Caudate nucleus (tissue), 63 donors: ENCODE measurements at places on chromosomes 1 and 21.

- no peak for DNase-seq
These were observed 124.3 kb downstream of the DISC1 start for GRCh38 chr1:231750818-231751362.

- no peak for DNase-seq
These were observed 69.6 kb downstream of the LACTBL1 start for GRCh38 chr1:22903113-22903512.

- DNase-seq: no peak
These were observed 33.0 kb upstream of the ZBTB8B start for GRCh38 chr1:32431736-32432400.

- no peak for DNase-seq
These were observed 17.4 kb upstream of the GJA9 start for GRCh38 chr1:38898653-38899230.

DNA sequence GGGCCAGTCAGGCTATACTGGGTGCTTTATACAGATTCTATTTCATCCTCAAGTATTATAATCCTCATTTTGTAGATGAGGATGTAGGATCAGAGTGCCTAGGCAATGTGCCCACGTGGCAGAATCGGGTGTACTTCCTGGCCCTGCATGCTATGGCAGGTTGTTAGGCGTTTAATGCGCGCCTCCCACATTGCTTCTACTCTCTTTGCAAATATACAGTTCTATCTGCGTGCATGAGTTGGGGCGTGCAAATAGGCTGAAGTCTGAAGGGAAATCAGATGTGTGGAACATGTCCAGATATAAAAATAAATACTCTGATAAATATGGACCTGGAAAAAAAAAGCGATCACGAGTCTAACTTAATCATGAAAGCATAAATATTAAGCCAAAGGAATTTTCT lies 194.7 kb upstream of the FMN2 start:
- DNase-seq: no peak

DNA sequence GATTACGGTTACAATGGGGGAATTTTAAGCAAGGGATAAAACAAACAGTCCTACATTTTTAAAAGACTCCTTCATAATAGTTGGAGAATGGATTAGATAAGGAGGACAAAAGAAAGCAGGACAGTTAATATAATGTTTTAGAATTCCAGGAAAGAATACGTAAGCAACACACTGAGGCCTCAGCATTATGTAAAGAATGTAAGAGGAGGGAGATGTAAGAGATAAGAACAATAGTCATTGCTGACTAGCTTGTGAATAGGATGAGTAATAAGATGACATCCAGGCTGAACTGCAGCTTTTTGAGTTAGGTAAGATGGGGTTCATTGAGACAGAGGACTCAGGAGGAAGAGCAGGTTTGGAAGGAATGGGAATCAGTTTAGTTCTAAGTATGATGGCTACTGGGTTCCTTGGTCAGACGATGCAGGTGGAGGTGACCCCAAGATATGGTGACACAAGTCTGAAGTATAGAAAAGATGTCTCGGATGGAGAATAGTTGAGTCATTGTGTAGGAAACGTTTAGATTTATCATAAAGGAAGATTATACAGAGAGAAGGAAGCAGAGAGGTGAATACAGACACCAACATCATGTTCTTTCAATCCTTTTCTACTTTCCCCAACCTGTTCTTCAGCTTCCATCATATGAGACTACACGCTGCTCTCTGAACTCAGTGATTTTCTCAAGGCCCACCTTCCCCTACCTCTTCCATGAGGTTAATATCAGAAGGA lies 372.8 kb downstream of the PTBP2 start:
- no peak for DNase-seq

DNA sequence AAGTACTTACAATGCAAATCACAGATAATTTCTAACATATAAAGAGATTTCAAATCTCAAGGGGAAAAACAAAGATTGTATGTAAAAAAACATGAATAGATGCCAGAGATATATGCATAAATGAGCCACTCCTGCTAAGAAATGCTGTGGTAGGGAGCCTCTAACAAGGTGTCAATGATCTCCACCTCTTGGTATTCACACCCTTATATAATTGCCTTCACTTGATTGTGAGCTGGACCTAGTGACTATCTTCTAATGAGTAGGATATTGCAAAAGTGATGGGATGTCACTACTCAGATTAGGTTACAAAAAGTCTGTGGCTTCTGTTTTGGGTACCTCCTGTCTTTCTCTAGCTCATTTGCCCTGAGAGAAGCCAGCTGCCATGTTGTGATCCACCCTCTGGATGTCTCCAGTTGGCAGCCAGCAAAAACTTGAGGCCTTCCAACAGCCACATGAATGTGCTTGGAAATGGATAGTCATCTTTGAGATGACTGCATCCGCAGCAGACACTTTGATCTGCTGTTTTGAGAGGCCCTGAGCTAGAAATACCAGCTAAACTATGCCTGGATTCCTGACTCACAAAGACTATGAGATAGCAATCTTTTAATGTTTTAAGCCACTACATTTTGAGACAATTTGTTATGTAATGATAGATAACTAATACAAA lies 196.1 kb upstream of the FGGY start:
- DNase-seq: no peak

DNA sequence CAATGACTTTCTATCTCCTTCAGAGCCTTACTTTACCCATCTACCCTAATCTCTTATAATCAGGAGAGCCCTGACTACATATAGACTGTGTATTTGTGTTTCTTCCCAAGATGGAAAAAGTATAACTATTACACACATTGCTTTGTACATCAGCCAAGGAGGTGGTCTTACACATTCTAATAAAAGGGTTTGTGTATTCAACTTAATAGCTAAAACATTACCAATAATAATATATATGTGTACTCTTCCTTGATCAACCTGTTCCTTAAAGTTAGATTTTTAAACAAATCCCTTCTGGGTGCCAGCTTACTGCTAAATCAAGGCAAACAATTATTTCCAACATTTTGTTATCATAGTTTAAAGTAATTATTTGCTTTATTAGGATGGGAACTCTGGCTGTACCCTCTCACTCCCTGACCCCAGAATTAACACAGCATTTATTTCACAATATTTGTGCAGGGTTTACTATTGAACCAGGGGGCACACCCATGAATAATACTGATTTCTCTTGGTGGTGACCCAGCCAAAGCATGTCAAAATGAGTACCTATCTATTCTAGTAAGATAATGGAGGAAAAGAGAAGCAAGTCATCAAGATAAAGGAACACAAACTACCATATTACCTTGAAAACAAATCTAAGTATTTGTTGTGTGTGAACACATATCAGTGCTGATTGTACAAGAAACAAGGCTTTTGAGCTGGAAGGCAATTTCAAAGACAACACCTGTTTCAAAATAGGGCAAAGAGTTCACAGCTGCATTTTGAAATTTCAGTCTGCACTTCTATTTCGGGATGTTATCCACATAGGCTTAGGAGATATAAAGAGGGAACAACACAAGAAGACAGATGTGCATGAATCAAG lies 30.1 kb upstream of the SLC45A3 start:
- no peak for DNase-seq

DNA sequence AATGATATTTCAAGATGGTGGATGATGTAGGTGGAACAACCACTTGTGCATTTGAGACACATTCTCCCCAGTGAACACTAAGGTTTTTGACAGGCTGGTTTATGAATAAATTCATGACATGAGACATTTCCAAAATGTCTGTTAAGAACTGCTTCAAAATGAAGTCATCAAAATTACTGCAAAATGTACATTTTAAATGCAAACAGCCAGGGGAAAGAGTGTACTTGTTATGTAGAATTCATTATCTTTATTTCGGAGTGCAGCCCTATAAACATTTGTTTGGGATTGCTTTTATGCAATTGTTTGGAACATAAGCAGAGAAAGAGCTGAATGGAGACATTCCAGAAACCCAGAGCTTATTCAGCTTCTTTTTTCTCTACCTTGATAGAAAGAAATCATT lies 49.5 kb downstream of the DSCAM start:
- no peak for DNase-seq

DNA sequence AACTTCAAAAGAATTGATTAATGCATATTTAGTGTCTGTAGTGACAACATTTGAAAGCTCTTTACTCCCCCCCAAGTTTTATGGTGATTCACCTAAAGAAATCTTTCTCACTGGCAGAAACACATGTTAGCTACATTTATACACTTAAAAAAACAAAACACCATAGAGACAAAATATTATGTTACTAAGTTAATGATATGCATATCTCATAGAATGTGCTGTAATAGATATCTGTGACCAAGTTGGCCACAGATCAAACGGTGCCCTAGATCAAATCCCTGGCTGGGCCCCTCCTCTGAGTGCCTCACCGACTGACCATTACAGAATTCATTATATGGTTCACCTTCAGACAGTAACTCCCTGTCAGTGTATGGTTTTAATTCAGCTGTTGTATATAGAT lies 322.1 kb upstream of the LYPLAL1 start:
- DNase-seq: no peak

DNA sequence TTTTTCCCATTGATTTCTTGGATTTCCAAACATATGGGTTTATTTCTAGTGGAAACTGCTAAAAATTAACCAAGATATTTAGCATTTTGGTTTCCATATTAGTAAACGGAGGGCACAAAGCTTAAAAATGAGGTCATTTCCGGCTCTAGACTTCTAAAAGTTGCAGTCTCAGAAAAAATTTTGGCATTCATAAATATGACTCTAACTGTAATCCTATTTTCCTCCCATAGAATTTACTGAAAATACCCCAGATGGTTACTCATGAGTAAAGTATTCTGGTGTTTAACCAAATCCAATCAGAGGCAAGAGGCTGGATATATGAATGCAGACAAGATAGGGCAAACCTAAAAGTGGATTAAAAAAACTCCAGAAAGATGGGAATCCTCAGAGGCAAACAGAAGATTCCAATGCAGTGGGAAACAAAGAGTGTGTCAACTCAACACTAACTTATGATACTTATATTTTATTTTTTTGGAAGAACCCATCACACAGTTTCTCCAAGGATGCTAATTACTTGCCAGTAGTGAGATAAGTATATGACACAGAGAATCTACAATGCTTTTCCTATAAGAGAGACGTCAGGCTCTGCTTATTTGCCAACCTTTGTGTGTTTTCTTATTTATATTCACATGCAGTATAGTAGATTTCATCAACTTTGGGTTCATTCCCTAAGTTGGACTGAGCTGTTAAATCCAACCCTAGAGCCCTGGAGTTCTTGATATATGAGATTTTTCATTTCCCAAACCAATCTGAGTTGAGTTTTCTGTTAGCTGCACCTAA lies 90.1 kb upstream of the BCL10 start:
- DNase-seq: no peak

- DNase-seq: no peak
These were observed 353.5 kb upstream of the B3GALT2 start for GRCh38 chr1:193539731-193540459.
